Urothelium cell line (cell line): ENCODE measurements at places on chromosomes 2 and 18.

- no peak for DNase-seq
Observed at GRCh38 chr18:50829644-50830043, 9.8 kb upstream of the MRO start.

DNA sequence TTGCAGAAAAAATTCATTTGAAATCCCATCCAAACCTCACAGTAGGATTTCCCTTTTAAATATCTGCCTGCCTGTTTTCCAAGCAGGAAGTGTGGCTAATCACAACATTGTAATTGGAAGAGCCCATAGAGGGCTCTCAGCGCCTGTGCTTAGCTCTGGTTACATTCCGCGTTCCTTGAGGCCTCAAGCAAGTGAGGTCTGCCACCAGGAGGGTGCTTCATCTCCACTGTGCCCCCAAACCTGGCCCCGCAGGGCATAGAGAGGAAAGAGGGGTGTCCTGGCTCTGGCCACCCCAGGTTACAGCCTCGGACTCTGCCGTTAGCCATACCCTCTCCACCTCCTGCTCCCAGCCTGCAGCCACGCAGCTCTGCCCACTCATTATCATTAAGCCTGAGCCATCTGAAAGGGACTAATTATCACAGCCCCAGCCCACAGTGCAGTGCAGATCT, 214.8 kb downstream of the SP3 start:
- DNase-seq: no peak

DNA sequence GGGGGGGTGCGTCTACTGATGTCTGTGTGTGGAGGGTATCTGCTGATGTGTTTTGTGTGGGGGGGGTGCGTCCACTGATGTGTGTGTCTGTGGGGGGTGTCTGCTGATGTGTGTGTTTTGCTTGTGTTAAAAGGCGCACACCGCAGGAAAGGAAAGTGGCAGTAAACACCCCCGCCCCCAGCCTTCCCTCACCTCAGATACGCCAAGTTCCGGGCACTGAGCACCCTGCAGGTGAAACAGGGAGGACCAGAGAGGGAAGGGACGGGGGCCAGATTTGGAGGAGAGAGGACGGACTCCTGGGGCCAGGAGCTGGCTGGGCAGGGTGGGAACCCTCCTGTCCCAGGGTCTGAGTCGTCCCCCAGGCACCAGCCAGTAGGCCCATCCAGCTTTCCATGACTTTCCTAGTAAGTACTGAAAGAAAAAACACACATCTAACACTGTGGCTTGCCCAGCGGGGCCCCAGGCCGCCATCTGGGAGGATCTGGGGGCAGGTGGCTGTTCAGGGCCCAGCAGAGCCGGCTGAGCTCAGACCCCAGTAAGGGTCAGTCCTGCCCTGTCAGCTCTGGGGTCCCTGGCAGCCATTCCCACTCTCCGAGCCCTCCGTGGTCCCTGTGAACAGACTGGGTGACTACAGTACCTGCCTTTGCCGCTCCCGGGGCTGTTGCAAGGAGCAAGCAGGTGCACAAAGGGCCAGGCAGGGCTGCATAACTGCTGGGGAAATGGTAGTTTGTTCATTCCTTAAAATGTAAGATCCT, 126.9 kb downstream of the NFATC1 start:
- DNase-seq: no peak

GRCh38 chr18:55229682-55230081, 270.4 kb upstream of the CCDC68 start:
- DNase-seq: no peak

- no peak for DNase-seq
Observed at GRCh38 chr18:2797951-2798350, 48.9 kb upstream of the EMILIN2 start.

DNA sequence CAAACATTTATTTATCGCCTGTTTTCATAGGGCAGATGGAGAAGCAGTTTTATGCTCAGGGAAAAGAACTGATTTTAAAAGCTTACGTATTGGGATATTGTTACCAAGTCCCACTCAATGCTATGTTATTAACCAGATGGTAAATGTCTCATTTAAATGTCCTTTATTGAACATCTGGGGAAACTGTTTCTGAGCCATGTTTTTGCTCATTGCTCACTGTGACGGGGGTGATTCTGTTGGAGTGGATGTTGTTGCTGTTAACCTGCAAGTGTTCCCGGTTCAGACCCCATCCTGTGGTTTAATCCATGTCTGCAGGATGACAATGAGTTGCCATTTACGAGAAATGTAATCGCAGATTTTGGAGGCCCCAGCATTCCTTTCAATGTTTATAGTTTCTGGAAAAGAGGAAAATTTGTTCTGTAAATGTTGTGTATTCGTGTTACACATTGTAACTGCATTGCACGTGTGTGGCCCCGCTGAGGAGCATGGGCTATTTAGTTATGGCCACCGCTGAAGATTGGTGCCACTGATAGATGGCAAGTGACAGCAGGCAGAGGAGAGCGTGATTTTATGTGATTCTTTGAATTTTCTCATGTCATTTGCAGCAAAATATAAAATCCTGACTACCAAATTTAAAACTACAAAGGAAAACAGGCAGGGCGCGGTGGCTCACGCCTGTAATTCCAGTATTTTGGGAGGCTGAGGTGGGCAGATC, 174.8 kb upstream of the COPS8 start:
- DNase-seq: no peak

GRCh38 chr2:182359027-182359989, 67.5 kb downstream of the PDE1A start:
- DNase-seq: no peak

- DNase-seq: no peak
Observed at GRCh38 chr2:16124881-16125613, 184.7 kb downstream of the MYCN start.

DNA sequence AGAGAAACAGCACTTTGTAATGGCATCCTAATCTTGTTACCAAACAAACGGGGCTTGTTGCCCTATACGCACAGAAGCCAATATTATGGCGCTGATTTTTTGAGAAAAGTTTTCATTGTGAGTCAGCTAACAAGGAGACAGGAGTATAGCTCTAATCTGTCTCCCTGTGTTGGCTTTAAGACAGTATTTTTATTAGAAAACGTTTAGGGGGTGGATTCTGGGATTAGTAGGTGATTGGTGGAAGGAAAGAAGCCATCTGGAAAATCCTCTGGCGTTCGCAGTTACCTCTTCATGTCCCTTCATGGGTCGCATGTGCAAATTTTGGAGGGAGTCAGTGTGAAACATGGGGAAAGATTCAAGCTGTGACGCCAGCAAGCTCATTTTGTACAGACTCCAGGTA, 698 bp upstream of the TMEM237 start:
- no peak for DNase-seq

DNA sequence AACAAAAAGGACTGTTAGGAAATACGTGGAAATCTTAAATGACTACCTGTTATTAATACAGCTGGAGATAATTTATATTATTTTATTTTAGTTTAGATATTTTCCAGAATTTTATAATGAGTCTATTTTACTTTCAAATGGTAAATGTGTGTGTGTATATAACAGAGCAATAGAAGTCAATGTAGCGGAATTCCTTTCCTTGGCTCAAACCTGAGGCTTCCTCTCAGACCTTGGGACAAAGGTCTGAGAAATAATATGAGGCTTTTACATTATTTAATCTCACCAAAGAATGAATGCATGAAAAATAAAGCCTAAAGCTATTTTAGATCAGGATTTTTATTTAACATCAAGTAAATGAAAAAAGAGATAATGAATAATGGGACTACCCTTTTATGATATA, 65.7 kb downstream of the SLC8A1 start:
- no peak for DNase-seq
